Left forelimb (tissue), 1 donor: ENCODE measurements at places on chromosomes 12 and 14.

- no peak for DNase-seq
Observed at GRCh38 chr14:29273513-29273912, 506.9 kb downstream of the FOXG1 start.

DNA sequence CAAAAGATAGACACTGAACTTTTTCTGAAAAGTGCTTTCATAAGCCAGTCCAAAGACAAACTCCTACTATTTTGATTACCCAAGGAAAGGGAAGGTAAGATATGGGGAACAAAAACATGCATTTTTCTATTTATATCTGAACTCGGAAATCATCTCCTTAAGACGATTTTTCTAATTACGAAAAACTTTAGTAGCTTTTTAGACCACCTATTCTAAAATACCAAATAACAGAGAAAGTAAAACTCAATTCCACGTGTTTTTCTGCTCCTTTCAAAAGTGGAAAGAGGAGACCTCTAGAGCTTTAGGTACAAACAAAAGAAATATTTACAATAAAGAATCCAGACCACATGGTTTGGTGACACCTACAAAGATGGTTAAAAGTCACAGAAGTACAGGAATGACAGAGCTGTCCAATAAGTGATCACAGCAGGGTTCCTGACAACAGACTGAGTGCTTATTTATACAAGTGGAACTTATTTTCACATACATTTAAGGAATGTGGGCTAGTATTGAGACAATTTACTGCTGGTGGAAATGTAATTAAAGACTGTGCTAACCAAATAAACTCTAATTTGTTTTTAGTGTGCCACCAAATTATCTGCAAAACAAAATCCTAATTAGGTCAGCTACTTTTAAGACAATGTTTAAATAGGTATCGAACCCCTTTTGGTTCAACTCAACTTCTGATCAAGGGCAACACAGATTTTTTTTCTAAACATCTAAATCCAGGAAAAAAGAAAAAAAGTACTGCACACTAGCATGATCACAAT lies 2.4 kb downstream of the LRIG3 start:
- DNase-seq = no peak

GRCh38 chr14:32980178-32980901 lies 41.7 kb downstream of the NPAS3 start:
- DNase-seq = no peak

GRCh38 chr12:48388460-48388859 lies 37.7 kb upstream of the ZNF641 start:
- no peak for DNase-seq

DNA sequence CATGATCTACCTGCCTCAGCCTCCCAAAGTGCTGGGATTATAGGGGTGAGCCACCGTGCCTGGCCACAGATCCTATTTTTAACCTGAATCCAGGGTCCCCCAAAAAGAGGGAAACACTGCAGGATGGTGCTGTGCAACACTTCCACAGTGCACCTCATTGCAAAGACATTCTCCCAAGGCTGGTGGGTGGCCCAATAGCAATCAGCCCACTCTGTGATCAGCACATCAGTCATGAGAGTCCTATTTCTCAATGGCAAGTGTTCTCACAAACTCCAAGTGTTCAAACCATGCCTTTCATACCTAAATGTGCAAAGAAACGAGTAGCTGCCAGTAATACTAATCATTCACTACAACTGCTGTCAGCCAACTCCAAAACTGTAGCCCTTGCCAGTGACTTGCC lies 612.9 kb downstream of the CCER1 start:
- DNase-seq = no peak
